ENCODE measurements at places on chromosomes 5 and 9. TPM values are rescaled to one million over a fixed set of nuclear protein-coding genes. Genes with fewer than 3 reads are reported as not detected.

- DNase-seq = no peak
Observed at GRCh38 chr9:69834591-69835184, 14.1 kb downstream of the CFAP95 start.

DNA sequence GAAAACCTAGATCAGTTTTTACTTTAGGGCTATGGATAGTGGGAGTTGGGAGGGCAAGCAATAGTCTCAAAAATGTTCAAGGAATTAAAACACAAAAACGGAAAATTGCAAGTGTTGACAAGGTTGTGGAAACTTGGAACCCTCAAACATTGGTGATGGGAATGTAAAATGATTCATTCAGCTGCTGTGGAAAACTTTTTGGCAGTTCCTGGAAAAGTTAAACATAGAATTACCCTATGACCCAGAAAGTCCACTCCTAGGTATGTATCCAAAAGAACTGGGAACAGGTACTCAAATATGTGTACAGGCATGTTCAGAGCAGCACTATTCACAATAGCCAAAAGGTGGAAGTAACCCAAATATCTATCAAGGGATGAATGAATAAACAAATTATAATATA lies 1.2 kb upstream of the MSANTD3 start:
- DNase-seq = no peak

NFIB gene
- not detected for total RNA-seq

GRCh38 chr5:101045689-101046088 lies 142.6 kb upstream of the ST8SIA4 start:
- DNase-seq = no peak

DNA sequence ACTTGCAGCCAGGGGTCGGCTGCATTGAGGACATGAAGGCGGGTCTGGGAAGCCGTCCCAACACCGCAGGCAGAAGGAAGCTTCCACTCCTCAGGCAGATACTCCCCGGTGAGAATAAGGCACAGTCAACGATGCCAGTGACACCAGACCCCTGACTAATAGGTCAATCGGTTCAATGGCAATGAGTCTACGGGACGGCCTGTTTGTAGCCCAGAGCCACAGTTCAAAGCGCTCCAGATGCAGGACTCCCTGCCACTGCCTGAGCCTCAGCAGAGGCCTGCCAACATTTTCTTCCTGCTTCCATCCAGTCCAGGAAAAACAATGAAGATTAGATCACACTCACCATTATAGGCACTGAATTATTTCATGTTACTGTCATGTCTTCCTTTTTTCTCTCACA lies 84.5 kb upstream of the SIMC1 start:
- no peak for DNase-seq

DNA sequence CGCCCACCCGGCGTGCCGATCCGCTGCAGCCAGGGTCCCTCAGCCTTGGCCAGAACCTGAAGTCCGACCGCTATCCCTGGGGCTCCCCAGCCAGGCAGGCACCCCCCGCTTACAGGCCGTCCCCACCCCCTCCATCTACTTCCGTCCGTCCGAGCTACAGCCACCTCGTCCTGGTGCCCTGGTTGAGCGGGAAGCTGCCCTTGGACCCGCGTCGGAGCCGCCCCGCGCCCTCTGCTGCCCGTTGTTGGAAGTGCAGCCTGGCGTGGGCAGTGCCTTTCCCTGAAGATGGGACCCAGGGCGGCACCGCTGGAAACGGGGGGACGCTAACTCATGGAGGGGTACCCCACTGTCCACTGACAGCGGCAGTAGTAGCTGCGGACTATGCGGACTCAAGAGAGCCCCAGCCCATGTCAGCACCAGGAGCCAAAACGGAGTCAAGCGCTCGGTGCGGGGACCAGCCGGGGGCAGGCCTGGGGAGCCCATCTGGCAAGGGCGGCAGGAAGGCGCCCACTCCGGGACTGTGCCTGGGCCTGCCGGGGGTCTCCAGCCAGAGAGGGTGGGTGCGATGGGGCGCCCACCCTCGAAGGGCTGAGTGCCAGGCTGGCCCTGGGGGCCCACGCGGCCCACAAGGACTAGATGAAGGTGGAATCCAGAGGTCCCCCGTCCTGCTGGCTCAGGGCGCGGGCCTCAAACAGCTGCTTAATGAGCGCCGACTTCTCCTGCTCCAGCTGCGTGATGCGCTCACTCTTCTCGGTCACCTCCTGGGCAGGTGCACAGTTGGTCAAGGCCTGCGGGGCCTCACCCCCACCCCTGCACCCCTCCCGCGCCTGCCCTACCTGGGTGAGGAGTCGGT lies 6.1 kb downstream of the SAPCD2 start:
- DNase-seq = peak; percentile 60

DNA sequence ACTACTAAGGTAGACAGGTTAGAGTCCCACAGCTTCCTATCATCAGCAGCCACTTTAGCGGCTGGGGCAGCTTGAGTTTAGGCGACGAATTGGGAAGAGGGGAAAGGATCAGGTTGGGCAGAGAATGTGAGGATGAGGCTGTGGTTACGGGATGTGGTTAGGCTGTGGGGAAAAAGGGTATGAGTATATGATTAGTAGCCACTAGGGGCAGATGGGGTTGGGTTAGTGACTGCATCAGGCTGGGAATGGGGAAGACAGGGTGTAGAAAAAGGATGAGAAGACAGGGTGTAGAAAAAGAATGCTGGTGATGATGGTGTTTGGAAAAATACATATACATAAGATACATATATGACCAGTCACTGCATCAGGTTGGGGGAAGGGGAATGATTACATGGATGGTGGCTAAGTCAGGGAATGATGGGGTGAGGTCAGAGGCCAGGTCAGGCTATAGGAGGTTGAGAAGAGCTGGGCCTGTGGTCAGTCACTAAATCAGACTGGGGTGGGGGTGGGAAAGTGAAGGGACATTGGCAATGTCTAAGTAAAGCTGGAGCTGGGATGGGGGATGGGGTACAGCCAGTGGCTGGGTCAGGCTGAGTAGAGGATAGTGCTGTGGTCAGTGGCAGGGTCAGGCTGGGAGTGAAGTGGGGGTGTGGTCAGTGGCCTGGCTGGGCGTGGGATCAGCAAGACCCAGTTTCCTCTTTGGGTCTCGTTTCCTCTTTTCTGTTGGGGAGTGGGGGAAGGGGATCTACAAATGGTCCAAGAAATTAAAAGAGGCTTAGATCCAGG lies 2.1 kb downstream of the TLN1 start:
- DNase-seq = peak; percentile 26

DNA sequence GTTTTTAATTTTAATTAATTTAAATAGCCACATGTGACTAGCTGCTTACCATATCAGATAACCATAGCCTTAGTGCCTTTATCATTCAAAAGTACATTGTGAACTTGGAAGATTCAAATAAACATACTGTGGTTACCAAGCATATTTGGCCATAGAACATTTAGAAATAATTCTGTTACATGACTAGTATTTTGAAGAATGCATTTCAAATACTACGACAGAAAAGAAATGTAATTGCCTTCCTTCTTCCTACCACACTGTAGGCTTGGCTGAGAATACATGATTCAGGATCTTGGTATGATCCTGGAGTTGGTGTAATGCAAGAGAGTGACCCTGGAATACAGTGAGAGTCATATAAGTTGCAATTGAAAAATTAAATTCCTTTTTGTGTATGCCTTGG lies 109.7 kb upstream of the PCA3 start:
- no peak for DNase-seq

- no peak for DNase-seq
Observed at GRCh38 chr9:133728856-133729616, 9.1 kb downstream of the SARDH start.

- peak; percentile 69 for DNase-seq
Observed at GRCh38 chr5:179836225-179837019, 15.7 kb downstream of the SQSTM1 start.

DNA sequence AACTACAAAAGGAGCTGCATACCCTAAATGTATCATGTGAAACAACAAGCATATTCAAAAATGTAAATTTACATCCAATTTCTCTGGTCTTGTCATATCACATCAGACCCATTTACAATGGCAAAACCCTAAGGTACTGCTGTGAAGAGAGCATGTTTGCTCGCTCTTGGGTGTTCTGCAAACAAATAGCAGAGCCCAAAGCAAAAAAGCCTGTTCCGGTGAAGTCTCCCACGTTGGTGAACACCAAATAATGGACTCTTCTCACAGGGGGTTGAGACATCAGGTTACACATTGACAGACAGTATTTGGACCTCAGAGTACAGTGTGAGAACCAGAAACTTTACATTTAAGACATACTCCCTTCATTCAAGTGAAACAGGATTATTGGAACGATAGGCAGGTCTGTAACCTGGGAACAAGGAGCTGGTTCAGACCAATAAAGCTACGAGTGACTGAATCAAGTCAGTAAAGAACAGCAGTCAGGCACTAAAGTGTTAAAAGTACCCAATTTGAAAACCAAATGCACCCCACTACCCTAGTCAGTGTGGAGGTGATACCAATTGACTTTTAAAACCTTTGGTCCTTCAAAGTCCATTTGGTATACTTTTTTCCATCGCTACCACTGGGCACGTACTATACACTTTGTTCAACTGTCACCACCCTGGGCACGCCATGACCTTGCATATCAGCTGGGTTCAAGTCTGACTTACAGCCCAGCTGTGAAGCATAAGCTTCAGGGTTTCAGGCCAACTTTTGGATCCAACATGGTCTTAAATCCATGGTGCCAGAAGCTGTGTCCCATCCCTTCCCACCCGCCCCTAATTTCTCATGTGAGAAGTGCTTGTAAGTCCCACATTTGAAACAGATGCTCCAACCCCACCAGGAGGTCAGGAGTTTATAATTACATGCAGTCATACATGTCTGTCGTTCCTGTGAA lies 36.4 kb downstream of the ETF1 start:
- DNase-seq = no peak

DNA sequence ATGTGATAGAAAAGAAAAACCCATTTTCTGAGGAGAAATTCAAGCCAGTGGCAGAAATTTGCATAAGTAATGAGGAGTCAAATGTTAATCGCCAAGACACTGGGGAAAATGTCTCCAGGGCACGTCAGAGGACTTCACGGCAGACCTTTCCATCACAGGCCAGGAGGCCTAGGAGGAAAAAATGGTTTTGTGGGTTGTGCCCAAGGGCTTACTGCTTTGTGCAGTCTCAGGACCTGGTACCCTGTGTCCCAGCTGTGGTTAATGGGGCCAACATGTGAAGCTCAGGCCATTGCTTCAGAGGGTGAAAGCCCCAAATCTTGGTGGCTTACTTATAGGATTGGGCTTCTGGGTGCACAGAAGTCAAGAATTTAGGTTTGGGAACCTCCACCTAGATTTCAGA lies 54.8 kb upstream of the ADAMTS2 start:
- no peak for DNase-seq

TSSK1B gene
- total RNA-seq = not detected

GHR gene
- total RNA-seq = not detected

TNC gene
- total RNA-seq = 0.90 TPM

DNA sequence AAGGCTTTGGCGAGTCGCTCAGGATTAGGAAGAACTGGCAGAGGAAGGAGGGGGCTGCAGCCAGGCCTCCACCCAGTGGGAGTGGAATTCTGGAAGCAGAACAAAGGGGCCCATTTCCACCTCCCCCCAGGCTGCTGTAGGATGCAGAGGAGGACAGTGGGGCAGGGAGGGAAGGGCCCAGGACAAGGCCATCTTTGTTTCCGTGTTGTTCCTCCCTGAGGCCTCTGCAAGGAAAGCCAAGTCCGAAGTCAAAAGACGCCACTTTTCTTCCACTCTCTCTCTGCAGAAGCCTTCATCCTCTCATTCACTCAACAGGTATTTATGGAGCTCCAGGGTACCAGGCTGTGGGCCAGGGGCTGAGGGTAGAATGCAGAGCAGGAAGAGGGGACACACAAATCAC lies 70.7 kb downstream of the ENTREP1 start:
- DNase-seq = no peak

DNA sequence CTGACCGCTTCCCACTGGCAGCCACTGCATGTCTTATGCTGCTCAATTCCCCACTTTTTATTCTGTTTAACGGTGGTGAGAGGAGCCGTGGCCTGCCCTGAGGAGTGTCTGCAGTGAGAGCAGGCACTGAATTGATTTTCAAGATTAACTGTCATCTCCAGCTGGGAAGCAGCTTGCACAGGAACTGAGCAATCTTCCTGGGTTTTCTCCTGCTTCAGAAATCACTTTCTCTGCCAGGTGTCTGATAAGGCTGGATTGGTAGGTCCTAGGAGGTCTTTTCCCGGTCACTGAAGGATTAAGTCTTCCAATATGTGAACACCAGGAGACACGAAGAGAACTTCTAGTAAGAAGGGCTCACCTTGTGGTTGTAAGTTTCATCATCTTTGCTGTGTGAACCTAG lies 181.1 kb upstream of the RAD23B start:
- DNase-seq = no peak

DNA sequence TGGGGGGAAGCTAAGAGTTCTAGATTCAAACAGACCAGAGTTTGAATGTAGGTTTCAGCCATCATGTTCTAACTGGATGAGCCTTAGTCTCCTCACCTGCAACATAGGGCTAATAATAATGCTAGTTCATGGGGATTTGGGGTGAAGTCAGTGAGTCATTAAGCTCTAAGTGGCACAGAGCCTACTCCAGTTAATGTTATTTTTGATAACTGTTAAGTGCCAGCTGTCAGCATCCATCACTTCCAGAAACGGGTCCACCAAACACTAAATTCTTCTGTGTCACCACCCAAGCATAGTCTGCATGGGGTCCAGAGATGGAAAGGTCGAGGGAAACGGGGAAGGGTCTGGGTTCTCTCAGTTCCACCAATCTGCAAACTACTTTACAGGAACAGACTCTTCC lies 1.8 kb upstream of the TSC1 start:
- no peak for DNase-seq

PCDHGB6 gene
- not detected for total RNA-seq

DNA sequence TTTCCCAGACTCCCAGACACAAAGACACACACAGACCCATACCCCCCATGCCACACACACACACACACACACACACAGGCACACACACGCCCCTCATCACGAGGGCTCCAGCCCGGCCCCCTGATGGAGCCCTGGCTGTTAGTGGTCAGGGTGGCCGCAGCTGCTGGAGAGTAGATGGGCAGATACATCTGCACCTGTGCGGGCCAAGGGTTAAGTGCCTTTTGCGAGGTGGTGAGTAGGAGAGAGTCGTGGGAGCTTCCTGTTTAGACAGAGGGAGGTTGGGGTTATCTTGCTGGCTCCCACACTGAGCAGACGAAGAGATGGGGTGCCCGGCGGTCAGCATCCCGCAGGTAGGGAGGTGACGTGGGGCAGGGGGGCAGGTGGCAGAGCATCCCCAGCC lies 8.2 kb downstream of the PRRX2 start:
- DNase-seq = no peak

SPINK1 gene
- total RNA-seq = not detected

DNA sequence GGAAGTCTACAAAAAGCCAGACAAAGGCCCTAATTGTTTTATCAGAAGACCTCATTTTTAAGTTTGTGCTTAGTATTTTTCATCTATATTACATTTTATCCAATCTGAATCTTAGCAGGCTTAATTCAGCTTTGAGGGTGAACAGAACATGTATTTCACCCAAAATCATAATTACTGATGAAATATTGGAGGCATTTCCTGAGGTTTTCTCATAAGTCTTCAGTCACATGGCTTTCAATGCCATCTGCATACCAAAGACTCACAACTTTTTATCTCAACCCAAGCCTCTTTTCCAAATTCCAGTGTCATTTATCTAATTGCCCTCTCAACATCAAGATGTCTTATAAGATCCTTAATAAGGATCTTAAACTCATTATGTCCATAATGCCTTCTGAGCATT lies 150.8 kb downstream of the TTC39B start:
- no peak for DNase-seq

TEX48 gene
- 0.70 TPM for total RNA-seq

DMRT3 gene
- total RNA-seq = not detected

OXCT1 gene
- 80.6 TPM for total RNA-seq

IFNA1 gene
- not detected for total RNA-seq

ZNF484 gene
- 6.8 TPM for total RNA-seq
